ENCODE measurements at places on chromosomes 4 and X. TPM values are rescaled to one million over a fixed set of nuclear protein-coding genes. Genes with fewer than 3 reads are reported as not detected.

EIF4E gene
- total RNA-seq, result 340 TPM

- DNase-seq, result no peak
Measured at GRCh38 chr4:151569650-151570049, 160.7 kb downstream of the FHIP1A start.

GRCh38 chrX:150517303-150517910 lies 51.0 kb upstream of the MTM1 start:
- DNase-seq, result no peak

DNA sequence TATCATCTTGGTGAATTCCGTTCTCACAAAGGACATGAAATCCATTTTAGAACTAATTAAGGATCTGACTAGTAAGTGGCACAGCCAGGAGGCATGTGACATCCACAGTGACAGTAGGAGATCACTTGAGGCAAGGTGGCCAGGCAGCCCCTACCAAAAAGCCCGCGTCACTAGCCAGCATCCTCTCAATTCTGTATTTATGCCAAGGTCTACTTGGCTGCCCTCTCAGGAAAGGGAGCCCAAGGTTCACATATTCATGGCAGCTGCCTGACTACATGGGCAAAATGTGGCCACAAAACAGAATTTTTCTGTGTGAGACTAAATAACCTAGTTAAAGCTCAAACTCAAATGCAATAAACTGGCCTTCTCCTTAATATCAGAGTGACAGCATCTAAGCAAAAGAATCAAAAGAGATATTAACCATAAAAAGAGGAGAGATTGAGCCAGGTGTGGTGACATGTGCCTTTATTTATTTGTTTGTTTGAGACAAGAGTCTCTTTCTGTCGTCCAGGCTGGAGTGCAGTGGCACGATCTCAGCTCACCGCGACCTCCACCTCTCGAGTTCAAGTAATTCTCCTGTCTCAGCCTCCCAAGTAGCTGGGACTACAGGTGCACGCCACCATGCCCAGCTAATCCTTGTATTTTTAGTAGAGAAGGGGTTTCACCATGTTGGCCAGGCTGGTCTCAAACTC lies 51.5 kb downstream of the SLC9A7 start:
- no peak for DNase-seq

- DNase-seq, result no peak
Measured at GRCh38 chr4:154908168-154908567, 127.1 kb downstream of the RBM46 start.

DNA sequence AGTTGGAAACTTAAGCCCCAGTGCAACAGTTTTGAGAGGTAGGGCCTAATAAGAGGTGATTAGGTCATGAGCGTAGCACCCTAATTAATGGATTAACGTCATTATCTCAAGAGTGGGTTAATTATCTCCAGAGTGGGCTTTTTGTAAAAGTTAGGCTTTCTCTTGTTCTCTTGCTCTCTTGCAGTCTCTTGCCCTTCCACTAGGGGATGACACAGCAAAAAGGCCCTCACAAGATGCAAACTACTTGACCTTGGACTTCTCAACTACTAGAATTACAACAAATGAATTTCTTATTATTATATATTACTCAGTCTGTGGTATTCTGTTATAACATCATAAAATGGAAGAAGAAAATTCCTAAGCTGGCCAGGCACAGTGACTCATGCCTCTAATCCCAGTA lies 22.1 kb upstream of the NDST3 start:
- no peak for DNase-seq

- no peak for DNase-seq
Measured at GRCh38 chrX:108397627-108398391, 40.4 kb downstream of the COL4A6 start.

- no peak for DNase-seq
Measured at GRCh38 chr4:3769642-3770184, 3.5 kb downstream of the ADRA2C start.

DNA sequence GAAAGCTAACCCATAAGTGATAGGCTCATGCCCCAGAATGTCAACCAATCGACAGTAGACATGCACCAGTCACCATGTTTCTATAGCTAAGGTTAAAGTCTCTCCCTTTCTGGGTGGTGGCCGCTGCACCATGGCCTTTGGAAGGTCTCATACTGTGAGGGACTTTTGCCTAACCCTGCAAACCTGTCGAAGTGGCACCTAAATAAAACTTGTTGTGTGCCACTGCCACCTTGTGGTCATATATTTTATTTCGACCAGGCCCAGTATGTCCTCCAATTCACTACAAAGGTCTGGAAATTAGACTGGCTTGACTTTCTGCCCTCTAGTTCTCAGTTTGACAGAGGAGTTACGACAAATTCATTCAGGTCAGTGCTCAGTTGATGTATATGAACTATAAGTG lies 163.1 kb downstream of the SMARCA1 start:
- DNase-seq, result peak; percentile 64

- no peak for DNase-seq
Measured at GRCh38 chrX:49102190-49102589, 21.3 kb downstream of the GPKOW start.

DNA sequence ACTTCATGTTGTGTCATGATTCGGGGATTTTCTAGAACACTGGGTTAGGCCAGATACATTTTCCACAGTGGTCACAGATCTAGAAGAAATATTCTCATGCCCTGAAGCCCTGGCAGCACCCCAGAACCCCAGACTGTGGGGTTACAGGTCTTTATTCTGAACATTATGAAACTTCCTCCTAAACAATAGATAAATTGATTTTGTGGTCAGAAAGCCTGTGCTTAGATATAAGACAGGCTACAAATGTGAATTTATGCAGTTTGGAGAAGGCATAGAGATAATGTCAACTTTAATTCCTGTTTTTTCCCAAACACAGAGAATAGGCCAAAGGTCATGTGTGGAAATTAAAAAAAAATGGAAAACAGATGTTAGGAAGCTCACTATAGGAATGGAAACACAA lies 492.9 kb downstream of the SPRY1 start:
- no peak for DNase-seq

- DNase-seq, result no peak
Measured at GRCh38 chr4:56310401-56311125, 76.7 kb downstream of the AASDH start.

- DNase-seq, result no peak
Measured at GRCh38 chr4:179605196-179605595, 2163.0 kb upstream of the AGA start.

DNA sequence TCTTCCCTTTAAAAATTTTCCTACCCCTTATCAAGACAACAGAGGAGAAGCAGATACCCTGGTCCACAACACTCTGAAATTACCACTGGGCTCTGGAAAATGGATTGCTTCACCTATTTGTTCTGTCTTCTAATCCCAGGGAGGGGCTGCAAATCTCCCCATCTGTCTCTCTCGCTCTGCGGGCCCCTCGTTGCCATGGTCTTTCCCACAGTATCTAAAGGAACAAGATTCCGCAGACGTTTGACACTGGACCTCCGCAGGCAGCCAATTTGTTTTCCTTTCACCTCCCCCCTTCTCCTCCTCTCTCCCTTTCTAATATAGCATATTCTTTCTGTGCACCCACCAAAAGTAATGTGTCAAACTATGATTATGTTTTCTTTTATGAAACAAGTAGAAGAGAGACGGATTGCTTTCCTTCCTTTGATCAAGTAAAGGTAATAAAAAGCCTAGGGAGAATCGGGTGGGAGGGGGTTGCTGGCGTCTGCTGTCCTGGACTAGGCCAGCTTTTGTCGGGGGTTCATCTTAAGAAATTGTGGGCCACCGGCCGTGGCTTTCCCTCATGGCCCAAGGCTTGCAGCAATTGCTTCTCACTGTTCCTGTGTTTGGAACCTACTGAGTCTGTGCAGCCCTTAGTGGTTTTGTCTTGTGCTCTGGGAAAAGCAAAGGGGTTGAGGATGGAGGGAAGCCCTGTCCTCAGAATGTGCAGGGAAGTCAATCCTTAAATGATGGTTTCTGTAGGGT lies 81.0 kb downstream of the MGST2 start:
- peak; percentile 56 for DNase-seq
